NCI-H1436 (cell line): ENCODE measurements at places on chromosomes 5 and 9.

DNA sequence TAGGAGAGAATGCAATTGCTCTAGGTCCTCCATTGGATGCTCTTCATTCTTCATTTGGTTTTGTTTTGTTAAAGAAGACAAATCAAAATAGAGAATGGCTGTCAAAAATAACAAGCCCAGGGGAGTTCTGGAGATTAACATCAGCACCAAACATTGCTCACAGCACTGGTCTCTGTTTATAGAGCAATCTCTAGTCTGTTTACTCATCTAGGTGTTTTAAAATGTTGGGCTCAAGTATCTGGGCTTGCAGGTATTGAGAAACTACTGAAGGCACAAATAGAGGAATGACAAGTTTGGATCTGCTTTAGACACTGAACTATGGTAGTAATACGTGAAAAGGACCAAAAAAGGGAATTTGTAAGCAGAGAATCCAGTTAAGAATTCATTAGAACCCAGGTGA, 77.0 kb upstream of the TMC1 start:
- no peak for DNase-seq

DNA sequence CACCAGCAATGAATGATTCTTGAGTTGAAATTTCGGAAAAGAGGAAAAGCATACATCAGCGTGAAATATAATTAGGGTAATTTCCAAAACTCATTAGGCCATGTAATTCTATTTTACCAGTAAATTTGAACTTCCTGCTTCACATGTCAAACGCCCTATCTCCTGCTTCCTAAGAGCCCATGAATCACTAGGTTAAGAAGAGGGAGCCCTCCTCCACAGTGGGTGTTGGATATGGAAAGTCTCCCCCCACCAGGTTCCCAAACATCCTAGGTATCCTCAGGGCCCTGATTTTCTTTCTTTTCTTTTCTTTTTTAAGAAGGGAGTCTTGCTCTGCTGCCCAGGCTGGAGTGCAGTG, 115.2 kb downstream of the SUSD1 start:
- DNase-seq = no peak

GRCh38 chr5:172958331-172959046, 735 bp upstream of the RPL26L1 start:
- DNase-seq = no peak

DNA sequence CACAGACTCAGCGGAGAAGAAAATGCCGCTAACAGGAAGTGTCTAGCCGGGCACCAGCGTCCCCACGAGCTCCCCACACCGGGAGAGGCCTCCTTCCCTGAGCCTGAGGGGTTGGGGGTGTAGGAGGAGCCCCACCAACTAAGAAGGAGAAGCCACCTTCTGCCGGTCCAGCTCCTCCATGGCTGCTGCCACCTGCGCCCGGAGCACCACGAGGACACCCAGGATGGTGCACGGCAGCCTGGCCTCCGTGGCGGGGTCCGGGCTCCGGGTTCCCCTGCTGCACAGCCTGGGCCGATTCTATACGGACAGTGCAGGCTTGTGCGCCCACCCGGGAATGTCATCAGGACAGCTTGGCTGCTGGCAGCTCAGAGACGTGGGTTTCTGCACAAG, 297 bp downstream of the LCN8 start:
- no peak for DNase-seq

- no peak for DNase-seq
These were observed 29.8 kb downstream of the DAB2 start for GRCh38 chr5:39394946-39395345.

DNA sequence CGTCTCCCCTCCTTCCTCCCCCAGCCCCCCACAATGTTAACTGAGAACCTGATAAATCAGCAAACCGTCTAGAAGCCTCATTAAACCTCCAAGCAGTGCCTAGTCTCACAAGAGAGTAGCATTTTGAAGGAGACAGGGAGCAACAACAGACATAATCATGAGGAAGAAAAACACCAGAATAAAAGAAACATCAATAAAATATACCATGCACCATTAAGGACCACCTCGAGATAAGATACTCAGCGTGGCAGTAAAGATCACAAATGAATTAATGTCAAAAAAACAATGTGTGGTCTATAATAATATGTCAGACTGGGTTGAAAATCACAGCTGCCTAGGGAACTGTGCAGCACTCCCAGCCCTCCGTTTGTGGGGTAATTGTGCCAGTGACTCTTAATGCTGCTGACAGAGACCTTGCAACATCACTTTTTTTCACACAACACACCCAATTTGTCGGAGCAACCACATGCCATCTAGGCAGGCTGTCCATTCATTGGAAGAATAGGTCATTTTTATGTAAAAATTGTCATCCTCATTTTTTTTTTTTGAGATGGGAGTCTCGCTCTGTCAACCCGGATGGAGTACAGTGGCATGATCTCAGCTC, 450.8 kb upstream of the WWC1 start:
- DNase-seq = no peak

DNA sequence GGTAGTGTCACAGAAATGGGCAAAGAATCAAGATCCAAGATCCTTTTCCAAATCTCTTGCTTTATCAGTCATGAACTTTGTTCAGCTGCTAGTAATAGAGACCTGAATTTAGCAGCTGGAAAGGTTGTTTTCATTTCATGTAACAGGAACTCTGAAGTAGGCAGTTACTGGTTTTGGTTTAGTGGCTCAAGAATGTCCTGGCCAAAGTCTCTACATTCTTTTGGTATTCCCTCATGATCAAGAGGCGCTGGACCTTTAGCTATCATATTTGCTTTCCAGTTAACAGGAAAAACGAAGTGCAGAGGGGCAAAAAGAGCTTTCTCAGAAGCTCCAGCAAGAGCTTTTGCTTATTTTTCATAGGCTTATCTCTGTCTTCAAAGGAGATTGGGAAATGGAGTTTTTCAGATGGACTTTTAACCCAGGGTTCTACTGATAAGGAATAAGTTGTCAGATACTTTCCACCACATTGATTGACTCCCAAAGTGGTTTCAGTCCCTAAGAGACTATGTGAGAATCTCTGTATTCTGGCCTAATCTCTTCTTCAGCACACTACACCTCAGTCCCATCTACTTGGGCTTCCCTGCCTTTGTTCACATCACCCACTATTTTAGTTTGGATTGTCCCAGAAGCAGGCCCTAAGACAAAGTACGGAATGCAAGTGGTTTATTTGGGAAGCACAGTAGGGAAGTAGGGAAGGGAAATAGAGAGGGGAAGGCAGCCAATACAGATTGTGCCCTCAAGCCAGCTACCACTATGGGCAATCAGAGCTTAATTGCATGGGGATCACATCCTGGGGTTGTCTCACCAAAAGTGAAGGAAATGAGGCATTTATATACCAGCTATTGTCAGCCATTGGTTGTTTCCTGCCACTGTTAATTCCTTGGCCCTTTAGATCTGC, 359.3 kb downstream of the LRRC70 start:
- no peak for DNase-seq

DNA sequence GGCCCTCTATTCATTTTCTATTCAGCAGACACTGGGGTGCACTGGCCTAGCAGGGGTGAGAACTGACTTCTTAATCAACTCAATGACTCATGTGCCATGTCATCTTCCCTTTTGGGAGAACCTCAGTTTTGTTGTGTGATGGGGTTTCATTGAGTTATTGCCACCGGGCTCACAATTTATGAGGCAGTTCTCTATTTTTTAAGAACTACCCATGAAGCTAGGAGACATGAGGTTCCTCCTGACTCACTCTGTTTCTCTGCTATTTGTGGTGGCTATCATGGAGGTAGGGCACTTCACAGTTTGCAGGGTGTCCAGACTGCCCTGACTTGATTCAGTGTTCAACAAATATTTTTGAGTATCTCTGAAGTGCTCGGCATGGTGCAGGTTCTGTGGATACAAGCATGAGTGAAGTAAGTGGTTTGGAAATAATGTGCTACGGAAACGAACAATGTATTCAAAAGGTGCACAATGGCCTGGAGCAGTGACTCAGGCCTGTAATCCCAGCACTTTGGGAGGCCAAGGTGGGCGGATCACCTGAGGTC, 39.3 kb downstream of the SPARC start:
- no peak for DNase-seq

GRCh38 chr9:720239-720881, 121.1 kb upstream of the DMRT1 start:
- no peak for DNase-seq

DNA sequence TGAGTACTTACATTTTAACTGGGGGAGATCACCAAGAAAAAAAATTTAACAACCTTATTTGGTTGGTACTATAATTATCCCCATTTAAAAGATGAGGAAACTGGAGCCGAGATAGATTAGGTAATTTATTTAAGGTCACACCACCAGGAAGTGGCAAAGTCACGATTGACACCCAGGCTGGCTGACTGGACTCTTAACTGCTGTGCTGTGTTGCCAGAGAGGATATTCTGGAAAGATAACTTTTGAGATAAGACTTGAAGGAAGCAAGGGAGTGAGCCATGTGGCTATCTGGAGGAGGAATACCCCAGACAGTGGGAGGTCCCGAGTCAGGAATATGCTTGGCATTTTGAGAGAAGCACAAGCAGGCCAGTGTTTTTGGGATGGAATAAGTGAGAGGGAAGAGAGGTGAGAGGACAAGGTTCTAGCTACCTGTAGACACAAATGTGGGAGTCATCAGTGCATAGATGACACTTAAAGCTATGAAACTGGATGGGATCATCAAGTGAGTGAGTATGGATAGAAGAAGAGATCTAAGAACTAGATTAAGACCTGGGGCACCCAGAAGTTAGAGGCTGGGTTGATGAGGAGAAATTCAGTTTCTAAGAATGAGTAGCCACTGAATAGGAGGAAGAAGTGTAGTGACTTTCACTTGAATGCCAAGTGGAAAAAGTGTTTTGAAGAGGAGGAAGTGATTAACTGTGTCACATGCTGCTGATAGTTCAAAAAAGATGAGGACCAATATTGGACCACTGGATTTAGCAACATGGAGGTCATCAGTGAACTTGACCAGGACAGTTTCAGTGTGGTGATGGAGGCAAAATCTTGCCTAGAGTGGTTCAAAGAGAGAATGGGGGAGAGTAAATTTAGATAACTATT, 25.6 kb downstream of the PDE8B start:
- no peak for DNase-seq

DNA sequence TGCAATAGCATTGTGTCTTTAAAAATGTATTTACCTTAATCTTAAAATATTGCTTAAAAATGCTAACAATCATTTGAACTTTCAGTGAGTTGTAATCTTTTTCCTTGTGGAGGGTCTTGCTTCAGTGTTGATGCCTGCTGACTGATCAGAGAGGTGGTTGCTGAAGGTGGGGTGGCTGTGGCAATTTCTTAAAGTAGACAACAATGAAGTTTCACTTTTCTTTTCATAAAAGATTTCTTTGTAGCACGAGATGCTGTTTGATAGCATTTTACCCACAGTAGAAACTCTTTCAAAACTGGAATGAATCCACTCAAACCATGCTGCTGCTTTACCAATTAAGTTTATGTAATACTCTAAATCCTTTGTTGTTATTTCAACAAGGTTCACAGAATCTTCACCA, 50.8 kb downstream of the NR3C1 start:
- DNase-seq = no peak

DNA sequence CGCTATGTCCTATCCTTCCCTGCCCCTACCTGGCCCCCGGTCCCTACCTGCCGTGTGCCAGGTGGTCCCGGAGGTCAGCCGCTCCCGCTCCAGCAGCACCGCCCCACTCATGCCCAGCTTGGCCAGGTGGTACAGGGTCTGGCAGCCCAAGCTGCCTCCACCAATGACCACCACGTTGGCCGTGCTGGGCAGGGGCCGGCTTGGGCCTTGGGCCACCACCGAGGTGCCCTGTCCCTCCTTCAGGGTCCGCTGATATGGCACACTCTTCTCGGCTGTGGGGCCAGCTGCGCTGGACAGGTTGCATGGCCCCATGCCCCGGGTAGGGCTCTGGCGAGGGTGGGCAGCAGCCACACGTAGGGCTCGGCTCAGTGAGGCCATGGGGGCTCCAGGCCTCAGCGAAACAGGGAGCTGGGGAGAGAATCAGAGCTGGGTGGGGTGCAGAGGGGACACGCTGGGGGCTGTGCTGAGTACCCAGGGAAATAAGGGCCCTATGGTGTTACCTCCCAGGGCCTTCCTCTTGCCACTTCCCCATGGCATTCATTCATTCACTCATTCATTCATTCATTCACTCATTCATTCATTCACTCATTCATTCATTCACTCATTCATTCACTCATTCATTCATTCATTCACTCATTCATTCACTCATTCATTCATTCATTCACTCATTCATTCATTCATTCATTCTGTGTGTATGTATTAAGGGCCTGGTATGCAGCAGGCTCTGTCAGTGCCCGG, 4.2 kb downstream of the SARDH start:
- DNase-seq = no peak

- no peak for DNase-seq
These were observed 720.7 kb upstream of the CTNND2 start for GRCh38 chr5:12624776-12625560.

- no peak for DNase-seq
These were observed 22.5 kb downstream of the DYNC2I2 start for GRCh38 chr9:128634111-128634510.

DNA sequence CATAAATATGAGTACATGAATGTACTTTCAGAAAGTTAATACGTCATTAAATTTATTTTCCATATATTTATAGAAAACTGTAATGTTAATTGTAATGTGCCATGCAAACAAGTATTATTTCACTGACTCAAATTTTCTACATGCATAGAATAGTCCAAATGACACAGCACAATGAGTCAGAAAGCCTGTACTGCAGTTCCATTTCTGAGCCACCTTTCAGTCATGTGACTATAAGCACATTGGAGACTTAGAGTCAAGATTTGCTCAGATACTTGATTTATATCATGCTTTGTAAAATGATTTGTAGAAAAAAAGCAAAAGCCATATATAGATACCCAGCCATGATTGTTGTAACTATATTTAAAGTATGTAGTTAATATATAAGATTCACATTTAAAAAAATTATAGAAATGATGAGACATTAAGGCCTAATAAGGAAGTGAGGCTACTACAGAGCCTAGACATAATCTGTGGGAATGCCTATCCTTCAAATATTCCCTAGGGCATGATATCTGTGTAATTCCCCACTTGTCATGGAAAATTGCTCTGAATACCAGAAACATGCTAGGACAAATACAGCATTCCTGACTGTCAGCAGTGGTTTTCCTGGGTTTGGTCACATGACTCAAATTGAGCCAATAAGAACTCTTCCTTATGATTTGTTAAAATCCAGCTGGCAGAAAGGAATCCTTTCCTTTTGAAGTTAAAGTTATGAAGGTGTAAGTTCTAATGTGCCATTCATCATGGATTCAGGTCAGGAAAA, 50.0 kb downstream of the PTPRD start:
- DNase-seq = no peak

GRCh38 chr5:32462618-32463017, 18.1 kb upstream of the ZFR start:
- no peak for DNase-seq

- DNase-seq = no peak
These were observed 311.9 kb upstream of the PANK3 start for GRCh38 chr5:168890816-168891812.

DNA sequence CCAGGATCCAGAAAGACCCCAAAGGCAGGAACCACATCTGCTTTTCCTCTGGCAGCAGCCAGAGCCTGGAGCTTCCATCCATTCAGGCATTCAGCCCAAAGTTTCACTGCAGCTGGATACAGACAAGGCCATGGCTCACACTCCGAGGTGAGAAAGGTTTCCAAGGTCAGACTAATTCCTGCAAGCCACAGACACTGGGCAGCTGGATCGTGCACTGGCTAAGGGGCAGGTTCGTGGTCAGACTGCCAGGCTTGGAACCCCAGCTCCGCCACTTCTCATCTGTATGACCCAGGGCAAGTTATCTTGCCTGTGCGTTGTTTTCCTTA, 36.9 kb downstream of the SPOCK1 start:
- no peak for DNase-seq
